Ovary (tissue), 10 donors: ENCODE measurements at places on chromosomes 6 and 20.

- no peak for DNase-seq
Observed at GRCh38 chr6:64895945-64896344, 811.1 kb downstream of the EYS start.

GRCh38 chr6:163739966-163740365, 325.4 kb downstream of the QKI start:
- DNase-seq, result no peak

DNA sequence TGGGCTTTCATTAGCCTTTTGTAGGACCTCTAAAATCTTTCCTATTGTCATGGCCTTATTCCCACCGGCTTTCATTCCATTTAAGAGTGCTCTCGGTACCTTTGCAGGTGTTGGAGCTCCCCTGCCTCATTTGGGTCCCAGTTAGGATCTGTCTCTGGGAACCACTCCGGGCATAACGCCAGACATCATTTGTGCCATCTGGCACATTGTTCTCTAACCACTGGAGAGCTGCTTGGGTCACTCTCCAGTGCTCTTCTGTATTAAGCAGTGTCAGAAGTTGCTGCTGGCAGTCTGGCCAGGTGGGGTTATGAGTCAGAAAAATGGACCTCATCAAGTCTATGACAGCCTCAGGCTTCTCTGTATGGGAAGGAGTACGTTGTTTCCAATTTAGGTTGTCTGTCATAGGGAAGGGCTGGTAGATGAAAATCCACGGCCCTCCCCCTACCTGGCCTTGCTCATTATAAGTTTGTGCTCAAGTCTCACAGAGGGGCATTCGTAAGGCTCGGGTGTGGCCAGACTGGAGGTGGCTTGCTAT, 62.9 kb upstream of the MOCS1 start:
- no peak for DNase-seq

GRCh38 chr6:136189104-136189503, 61.0 kb downstream of the MTFR2 start:
- DNase-seq, result no peak

- no peak for DNase-seq
Observed at GRCh38 chr6:132785936-132786335, 12.5 kb downstream of the SLC18B1 start.

DNA sequence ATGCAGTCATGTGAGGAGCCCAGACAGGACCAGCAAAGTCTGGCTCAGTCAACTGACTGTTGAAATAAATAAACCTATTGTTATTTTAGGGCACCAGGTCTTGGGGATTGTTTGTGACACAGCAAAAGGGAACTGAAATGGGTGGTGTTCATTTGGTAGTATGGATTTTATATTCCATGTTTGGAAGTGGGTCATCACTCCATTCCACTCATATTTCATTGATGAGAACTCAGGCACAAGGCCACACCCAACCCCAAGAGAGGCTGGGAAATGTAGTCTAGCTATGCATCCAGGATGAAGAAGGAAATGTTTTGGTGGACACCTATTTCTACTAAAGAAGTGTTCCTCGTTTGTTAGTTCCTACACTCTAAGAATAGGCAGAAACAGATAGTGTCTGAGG, 64.9 kb upstream of the BTBD3 start:
- no peak for DNase-seq

GRCh38 chr20:49415005-49415667, 67.3 kb downstream of the KCNB1 start:
- DNase-seq, result no peak

- no peak for DNase-seq
Observed at GRCh38 chr6:137472641-137473137, 21.5 kb downstream of the OLIG3 start.

- no peak for DNase-seq
Observed at GRCh38 chr6:137852346-137852745, 14.7 kb upstream of the TNFAIP3 start.

DNA sequence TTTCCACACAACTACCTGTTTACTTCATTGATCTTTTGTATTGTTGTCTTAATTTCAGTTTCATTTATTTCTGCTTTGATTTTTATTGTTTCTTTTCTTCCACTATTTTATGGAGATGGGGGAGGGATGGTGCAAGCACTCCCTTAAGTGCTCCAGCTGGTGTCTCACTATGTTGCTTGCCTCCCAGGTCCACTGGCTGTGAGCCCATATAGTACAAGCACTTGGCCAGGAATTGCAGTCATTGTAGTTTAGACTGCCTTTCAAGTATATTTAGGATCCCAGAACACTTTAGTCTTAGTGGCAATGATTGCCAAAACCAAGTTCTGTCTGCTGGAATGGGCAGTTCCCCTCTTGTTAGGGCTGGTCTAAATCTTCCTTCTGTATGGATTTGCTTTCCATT, 34.9 kb upstream of the MAN1A1 start:
- DNase-seq, result no peak
